Stimulated activated CD8-positive, alpha-beta memory T cell treated with anti-CD3 and anti-CD28 coated beads, Interleukin-4, amount 100 ng/mL, for 1 hour (primary cell): ENCODE measurements at places on chromosomes 3 and 15.

- DNase-seq, result no peak
Observed at GRCh38 chr3:114319453-114319852, 25.6 kb downstream of the TIGIT start.

DNA sequence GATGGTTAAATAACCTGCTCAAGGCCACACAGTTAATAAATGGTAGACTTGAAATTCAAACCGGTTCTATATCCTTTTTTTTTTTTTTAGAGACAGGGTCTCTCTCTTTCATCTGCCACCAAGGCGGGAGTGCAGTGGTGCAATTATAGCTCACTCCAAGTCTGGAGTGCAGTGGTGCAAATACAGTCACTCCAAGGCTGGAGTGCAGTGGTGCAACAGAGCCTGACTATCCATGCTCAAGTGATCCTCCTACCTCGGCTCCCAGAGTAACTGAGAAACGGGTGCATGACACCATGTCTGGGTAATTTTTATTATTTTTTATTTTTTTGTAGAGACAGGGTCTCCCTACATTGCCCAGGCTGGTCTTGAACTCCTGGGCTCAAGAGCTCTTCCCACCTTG is 23.4 kb downstream of the DPP8 start:
- DNase-seq, result no peak

GRCh38 chr3:143896486-143896885 is 48.2 kb upstream of the SLC9A9 start:
- no peak for DNase-seq

DNA sequence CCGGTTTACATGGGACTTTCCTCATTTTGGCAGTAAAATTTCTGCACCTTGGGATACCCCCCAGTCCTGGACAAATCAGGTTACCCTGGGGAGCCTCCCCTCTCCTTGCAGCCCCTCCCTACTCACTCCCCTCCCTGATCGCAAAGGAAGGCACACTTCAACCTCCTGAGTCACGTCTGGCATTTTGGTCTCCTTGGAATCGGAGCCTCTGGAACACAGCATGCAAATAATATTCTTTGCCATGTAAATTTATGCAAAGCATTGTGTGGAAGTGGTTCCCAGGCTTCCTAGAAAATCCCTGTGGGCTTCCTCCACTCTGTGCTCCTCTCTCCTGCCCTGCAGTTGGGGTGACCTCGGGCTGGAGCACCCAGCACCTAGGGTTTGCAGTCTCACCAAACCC is 11.6 kb downstream of the SCN5A start:
- DNase-seq, result no peak

DNA sequence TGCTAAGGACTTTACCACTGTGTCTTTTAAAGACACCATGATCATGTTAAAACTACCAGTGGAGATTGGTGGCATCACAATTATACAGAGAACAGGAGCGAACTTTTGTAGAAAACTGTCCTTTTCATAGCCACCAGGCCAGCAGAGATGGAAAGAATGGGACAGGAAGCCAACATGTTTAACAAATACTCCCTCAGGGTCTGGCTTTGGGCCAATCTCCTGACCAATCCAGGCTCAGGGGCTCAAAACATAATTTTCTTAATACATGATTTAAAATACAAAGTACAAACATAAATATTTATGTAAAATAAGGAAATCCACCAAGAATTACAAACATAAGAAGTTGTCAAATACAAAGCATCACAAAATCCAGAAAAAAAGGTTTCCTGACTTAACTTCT is 266.0 kb downstream of the VPS13C start:
- no peak for DNase-seq

DNA sequence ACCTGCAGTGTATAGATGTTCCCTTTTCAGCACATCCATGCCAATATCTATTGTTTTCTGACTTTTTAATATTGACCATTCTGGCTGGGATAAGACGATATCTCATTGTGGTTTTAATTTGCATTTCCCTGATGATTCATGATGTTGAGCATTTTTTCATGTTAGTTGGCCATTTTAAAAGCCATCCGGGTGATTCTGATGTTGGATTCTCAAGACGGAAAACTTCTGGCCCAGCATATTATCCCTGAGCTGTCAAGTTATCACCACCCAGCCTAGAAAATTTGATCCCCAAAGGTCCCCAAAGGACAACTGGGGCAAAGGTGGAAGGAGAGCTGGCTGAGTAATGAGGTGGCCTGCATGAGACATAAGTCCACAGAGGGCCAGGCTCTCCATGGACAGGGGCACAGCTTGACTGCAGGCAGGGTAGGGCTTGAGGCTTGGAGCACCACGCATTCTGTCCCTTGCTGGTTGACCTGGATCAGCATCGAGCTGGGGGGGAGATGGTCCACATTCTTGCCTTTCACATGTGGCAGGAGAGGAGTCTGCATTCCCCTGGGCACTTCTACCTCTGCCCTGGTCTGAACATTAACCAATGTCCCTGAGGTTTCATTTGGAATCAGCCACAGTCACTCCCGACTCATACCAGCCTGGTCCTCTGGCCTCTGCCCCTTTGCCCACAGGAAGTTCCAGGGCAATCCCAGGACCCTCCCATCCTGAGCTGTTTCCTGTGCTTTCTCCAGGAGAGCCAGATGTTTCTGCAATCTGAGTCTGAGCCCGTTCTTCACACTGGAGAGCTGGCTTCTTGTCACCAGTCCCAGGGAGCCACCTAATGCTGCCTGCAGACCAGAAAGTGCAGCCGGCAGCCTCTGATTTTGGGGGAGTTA is 69.2 kb downstream of the ISG20 start:
- DNase-seq, result no peak
